ENCODE measurements at places on chromosomes 1 and 21.

DNA sequence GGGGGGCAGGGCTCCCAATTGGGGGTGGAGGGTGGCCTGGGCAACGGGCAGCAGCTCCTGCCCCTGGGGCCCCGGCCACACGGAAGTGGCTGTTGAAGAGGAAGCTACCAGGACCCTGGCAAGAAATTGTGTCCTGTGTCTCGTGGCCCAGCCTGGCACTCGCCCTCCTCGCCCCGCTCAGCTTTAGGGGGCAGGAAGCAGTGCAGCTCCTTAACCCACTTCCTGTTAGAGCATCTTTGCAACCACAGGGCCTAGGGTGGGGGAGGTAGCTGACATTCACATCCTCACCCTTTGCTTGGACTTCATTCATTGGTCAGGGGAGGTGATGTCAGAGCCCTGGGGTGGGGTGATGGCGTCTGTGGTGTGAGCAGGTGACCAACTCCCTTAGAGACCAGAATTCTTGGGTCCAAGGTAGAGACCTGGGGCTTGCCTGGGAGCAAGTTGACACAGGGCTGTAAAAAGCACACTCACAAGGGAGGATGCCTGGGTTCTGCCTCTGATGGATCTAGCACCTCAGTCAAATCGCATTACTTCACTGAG, at the start of gene ARHGAP30:
Gene ARHGAP30, minus strand, starts transcription at position 161 of the 540 bp plus-strand sequence. CDS start 267 bp downstream, outside the sequence.
- peak; percentile 73 for DNase-seq

DNA sequence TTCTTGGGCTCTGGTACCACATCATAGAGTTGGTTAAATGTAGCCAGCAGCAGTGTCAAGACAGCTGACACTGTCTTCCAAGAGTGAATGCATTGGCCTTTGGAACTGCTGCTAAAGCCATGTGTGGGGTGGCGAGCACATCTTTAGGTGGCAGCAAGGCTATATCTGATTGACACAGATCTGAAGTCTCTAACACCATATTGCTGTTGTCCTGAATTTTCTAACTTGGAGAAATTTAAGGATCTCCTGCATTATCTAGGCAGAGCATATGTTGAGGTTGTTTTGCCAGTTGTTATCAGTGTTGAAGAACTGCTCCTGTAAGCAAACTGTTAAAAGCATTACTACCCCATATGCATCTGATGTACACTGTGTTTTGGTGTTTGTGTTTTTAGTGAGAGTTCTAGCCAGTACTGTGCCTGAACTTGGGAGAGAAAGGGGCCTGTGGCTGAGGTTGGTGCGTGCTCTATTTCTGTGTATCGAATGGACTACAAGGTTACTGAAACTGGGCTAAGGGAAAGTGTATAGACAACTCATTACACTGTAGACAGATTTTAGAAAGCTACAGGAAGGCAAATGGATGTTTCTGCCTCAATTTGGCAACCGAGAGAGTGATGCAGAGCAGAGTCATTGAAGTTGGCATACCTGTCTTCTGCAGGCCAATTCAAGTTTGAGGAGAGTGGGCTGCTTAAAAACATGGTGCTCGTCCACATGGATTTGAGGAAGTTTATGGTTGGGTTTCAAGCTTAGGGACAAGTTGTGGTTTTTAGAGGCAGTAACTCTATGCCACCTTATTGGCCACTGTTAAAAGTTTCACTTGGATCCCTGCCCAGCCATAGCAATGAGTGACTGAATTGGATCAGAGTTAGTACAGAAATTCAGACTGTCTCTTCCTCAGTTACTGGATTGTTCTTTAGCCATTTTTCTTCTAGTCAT, 16.9 kb downstream of the DYRK3 start:
- DNase-seq = no peak

GRCh38 chr1:16719571-16720350, 20.6 kb upstream of the RNU1-4 start:
- no peak for DNase-seq

- no peak for DNase-seq
These were observed 107.6 kb upstream of the IPO9 start for GRCh38 chr1:201721082-201722049.

DNA sequence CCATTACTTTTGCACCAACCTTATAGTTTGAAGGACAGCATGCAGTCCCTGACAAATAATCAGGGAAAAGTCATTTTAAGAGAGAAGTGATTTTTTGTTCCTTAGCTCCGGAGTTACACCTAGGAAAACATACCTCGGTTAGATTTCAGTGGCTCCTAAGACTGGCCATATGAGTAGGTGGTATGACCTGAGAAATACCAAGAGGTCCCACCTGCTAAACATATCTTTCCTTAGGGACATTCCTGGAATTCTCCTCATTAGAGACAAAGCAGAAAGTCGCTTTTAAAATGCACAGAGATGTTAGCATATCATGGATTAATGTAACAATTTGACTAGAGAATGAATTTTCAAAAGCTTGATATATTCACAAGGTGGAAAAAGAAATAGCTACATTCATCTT, 84.2 kb upstream of the RNPC3 start:
- DNase-seq = no peak

DNA sequence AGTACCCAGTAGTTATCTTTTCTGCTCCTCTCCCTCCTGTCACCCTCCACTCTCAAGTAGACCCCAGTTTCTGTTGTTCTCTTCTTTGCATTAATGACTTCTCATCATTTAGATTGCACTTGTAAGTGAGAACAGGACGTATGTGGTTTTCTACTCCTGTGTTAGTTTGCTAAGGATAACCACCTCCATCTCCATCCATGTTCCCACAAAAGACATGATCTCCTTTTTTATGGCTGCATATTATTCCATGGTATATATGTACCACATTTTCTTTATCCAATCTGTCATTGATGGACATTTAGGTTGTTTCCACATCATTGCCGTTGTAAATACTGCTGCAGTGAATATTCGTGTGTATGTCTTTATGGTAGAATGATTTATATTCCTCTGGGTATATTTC, 1346.5 kb downstream of the MRPL39 start:
- no peak for DNase-seq

- no peak for DNase-seq
These were observed 467.4 kb upstream of the VAMP3 start for GRCh38 chr1:7303554-7304317.

GRCh38 chr1:64043288-64043687, 160.1 kb upstream of the UBE2U start:
- no peak for DNase-seq

DNA sequence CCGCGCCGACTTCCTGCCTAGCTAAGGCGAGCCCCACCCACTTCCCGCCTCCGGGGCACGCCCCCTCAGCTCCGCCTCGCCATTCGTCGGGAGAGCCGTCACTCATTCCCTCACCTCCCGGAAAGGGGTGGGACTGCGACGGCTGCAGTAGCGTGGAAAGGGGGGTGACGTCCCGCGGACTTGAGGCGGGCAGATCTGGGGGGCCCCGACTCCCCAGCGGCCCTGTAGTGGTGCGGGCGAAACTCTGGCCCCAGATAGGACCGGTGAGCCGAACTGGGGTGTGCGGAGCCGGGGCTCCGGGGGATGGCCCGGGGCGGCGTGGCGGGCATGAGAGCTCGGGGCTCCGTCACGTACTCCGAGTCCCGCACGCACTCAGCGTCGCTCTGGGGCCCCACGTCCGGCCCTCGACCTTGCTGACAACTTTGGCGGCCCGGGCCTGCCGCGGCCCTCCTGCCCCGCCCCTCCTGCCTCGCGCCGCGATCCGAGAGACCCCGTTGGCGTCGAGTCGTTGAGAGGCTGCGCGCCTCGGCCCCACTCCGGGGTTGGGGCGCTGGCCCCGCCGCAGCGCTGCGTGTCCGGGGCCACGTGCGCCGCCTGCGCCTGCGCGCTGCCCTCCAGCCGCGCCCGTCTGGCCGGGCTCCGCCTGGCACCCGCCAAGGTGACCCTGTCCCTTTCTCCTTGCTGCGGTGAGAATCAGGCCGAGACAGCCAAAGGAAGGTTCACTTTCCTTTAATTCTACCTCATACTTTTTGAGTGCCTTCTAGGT, 395 bp upstream of the ENO1 start:
- peak; percentile 97 for DNase-seq

DNA sequence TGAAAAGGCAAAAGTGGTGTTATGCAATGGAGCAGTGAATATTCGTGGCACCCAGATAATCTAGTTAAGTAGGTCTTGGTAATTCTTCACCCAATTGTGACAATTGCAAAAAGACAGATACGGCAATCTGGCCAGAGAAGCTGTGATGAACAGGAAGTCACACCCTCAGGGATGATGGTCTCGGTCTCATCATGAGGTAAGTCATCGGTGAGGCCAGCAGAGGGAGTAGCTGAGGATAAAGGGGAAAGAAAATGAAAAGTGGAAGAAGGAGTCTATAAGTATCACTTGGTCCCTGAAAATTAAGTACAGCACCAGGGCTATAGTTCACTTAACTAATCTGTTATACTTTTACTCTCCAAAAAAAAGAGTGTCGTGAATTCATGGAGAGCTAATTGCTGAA, 258.8 kb upstream of the NCAM2 start:
- no peak for DNase-seq

GRCh38 chr1:71086331-71086730, 5.5 kb upstream of the ZRANB2 start:
- DNase-seq = no peak

GRCh38 chr1:211698161-211699026, 23.0 kb upstream of the NEK2 start:
- peak; percentile 49 for DNase-seq

- DNase-seq = no peak
These were observed 164.6 kb upstream of the NRIP1 start for GRCh38 chr21:15229390-15229789.

- DNase-seq = no peak
These were observed 1440.3 kb downstream of the NCAM2 start for GRCh38 chr21:22438428-22439086.

DNA sequence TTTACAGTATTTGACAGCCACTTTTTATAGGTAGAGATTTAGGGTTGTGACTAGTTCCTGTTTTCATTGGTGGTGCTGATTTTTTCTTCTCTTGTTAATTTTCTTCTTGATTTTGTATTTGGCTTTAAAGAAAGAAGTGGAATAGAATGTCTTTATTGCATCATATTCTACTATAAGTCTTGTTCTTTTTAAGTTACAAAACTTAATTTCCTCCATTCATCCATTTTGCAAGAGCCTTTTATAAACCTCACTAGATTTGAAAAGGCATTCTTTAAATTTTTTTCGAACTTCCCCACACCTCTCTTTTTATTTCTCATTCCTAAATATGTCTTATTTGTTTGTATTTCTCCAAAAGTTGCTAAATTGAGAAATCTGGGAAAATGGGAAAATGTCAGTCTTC, 1368.6 kb upstream of the ADGRL4 start:
- no peak for DNase-seq

DNA sequence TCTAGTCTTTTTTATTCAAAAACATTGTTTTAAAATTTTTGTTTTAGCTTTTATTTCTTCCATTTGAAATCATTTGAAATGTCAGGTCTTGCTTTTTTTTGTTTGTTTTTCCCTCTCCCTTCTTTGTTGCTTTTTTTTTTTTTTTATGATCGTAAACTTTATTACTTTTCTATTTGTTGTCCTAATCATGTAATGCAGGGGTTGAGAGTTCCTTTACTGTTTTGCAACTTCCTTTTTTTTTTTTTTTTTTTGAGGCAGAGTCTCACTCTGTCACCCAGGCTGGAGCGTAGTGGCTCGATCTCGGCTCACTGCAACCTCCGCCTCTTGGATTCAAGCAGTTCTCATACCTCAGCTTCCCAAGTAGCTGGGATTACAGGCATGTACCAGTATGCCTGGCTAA, 24.8 kb downstream of the IVNS1ABP start:
- DNase-seq = no peak

- DNase-seq = peak; percentile 42
These were observed 45.7 kb downstream of the ACOT7 start for GRCh38 chr1:6347641-6348487.

DNA sequence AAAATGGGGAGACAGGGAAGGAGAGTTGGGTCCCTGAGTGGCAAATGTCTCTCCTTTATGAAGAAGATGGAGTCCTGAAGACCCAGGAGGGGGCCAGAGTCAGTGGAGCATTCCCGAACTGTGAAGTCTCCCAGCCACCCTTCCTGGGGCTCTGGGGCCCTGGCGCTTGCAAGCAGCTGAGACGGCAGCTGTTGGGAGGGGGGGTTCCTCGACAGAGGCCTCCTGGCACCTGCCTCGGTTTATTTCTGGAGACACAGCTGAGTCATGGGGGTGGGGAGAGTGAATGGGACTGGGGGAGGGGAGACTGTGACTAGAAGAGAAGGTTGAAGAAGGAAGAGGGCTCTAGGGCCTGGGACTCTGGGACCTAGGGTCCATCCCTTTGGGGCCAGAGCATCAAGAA, 14.0 kb downstream of the NES start:
- no peak for DNase-seq

DNA sequence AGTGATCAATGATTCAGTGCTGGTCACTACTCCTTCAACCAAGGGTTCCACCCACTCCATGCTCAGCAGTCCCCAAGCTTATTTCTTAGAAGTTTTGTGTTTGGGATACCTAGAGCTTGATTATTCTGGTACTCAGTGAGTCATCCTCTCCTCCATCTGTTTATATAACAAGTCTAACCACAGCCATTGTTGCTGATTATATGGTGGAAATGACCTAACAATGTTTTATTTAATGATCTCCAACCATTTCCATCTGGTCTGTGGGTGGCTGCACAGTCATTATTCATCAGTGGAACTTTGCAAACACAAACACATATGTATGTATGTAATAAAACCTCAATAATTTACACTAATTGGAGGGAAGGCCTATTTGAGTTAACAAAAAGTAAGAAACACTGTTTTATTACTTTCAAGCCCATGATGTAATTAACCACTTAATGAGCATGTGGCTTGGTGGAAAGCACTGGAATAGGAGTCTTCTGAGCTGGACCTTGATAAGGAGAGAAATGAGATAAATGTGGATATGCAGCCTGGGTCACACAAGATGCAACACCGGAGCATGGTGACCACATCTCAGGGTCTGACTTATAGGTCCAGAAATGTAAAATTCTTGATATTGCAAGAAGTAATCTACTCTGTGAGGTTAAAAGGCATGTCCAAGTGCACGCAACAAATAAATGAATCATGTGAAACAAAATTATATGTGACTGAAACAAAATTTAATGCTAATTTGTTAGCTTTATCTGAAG, 99.0 kb upstream of the WLS start:
- DNase-seq = no peak

DNA sequence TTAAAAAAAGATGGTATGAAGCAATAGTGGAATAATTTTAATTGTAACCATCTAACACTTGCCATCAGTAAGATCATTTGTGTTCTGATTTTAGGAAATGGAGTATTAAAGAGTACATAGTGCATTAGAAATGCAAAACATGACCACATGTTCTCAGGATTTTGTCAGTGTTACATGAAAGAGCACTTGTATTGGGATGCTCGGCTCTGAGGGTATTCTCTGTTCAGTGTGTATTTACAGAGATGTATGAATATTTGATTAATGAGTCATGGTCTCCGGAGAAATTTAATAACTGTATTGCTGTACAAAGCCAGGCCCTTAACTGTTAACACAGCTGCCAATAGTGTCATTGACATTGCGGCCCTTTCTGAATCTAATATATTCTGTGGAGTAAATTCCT, 91.7 kb downstream of the ATG4C start:
- DNase-seq = no peak

DNA sequence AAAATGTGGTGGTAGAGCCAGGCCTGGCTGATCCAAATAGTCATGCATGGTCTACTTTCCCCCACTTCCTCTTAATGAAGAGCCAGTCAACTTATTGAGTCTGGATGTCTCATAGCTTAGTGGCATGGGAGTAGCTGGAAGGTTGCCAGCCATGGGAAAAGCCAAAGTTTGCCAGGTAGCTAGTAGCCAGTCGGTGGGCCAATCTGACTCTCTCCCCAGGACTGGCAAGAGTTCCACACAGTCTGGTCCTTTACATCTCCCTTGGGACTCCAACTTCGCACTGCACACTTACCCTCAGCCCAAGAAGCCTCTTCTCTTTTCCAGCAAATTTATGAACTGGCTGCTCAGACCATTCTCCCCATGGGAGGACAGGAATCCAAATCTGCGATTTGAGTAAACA, 8.3 kb downstream of the WARS2 start:
- no peak for DNase-seq

- DNase-seq = no peak
These were observed 1455.2 kb downstream of the AMY1C start for GRCh38 chr1:105204836-105205371.

Data from effector memory CD4-positive, alpha-beta T cell (primary cell).